SJCRH30 (cell line): ENCODE measurements at places on chromosomes 2 and 18.

DNA sequence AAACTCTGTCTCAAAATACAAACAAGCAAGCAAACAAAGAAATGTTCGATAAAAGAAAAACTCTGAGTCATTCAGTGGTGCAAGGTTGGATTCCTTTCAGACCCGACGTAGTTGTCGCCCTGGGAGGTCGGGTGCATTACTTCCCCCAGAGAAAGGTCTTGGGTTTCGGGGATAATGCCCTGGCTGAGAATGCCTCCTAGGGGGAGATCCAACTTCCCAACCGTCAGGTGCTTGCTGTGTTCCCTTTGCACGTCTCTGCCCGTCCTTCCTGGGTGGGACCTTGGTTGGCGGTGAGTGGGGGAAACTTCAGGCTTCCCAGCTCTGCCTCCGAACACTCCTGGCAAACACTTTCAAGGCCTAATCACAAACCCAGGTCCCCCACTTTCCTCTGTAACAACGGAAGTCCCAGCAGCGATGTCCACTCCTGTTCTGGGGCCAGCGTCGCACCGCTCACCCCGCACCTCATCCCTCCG, 609 bp downstream of the TPGS2 start:
- DNase-seq, result peak; percentile 41

DNA sequence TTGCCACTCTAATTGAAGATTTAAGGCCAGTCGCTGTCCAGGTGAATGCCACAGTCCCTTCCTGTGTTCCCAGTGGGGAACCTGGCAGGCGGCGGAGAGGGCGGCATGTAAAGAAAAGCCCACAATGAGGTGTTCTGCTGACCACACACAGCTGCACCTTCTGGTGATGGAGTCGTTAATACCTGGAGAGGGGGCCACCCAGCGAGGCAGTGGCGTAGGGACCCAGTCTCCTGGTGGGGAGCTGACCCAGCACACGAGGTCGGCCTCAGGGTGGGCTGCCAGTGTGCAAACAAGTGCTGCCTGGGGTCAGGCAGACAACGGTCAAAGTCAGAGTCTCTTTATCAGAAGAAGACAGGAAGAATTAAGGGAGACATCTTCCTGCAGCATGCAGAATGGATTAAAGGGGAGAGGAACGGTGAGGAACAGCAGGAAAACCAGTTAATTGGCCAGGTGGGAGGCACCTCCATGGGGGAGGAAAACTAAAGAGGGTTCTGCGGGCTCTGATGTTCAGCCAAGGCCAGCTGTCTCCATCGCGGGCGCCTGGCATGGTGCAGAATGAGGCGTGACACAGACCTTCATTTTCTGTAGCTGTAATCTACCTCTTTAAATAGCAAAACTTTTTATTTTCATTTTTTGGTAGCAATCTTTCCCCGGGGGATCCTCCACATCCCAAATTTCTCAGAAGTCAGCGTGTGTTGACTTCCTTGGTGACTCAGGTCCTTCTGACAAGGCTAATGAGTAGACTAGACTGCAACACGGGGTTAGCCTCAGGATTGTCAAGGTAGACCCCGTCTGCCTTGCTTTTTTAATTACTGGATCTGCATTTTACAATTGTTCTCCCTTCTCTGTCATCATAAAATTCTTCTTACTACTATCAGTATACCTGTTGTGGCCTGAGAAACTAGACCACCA, 78.3 kb downstream of the SMAD7 start:
- DNase-seq, result no peak

DNA sequence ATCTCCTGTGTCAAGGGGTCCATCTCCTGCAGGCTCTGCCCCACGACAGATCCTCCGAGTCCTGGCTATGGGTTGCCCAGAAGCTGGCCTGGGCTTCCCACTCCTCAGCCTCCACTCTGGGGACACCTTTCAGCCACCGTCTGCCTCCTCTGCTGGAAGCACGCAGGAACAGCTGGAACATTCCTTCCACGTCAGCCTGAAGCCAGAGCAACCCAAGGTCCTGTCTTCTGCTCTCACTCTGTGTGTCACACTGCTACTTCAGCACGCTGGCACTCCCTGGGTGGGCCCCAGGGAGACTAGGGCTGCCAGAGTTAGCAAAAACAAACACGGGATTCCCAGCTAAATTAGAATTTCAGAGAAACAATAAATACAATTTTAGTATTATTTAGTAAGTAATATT, 148.8 kb downstream of the HRH4 start:
- DNase-seq, result peak; percentile 59

GRCh38 chr2:12980817-12981216, 264.1 kb downstream of the TRIB2 start:
- DNase-seq, result no peak

DNA sequence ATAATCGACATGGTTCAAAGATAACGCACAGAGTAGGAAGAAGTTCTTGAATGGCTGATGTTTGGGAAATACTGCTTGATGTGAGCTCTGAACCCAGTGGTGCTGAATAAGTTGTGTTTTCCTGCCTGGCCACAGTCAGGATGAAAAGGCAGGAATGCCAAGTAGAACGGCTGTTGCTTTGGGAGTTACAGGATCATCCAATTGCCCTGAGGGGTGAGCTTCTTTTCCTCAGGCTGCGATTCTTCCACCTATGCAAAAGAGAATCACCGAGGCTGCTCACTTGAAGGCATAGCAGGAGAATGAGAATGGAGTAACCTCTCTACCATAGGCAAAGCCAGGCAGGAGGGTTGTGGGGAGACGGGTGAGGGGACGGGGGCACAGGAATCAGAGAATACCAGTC, 14.4 kb upstream of the IGFBP2 start:
- DNase-seq, result peak; percentile 79

DNA sequence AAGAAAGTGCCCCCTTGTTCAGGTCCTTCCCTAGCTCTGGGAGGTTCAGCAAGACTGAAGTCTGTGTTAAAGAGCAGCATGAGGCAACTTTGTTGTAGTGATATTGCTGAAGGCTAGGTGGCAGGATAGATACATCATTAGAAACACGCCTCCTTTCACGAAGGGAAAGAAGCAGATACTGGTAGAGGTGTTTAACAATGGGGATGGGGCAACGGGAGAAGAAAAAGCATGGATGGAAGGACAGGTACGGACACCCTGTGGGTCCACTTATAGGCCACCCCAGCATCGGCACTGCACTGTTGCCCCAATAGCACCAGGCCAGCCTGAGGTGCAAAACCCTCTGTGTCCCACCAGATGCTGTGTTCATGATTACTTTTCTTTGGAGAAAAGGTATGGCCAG, 3.5 kb upstream of the IGFBP5 start:
- peak; percentile 80 for DNase-seq
